ENCODE measurements at places on chromosomes 3 and 15.

DNA sequence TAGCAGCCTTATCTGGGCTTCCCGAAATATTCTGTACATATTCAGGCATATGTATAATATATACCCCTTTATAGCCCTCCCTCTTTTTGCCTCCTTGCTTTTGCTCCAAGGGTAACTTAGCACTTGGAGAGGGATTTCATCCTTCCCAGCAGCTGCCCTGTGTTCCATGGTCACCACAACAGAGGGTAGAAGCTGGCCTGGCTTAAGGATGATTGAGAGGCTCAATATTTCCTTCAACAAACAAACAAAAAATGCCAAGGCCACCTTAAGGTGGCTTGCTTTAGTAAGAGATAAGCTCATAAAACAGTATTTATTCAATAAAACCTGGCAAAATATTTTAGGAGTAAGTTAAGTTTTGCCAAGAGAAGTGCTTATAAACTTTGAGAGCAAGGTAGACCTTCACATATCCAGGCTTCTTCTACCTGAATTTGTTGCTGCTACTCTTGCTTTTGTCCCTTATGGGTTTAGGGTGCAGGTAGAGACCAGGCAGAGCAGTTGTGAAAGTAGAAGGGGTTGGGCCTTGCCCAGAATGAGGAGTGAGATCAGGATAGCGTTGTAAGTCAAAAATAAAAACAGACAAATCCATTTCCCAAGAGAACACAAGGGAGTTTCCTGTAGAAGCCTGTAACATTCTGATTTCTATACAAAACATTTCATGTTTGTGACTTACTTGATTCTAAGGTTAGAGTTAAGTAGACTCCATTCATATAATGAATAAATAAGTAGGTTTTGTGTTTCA, 52.7 kb upstream of the ATOSA start:
- DNase-seq = no peak

- DNase-seq = no peak
Measured at GRCh38 chr15:49313650-49314049, 109.4 kb upstream of the FGF7 start.

GRCh38 chr3:177329854-177330253, 132.6 kb upstream of the TBL1XR1 start:
- no peak for DNase-seq

DNA sequence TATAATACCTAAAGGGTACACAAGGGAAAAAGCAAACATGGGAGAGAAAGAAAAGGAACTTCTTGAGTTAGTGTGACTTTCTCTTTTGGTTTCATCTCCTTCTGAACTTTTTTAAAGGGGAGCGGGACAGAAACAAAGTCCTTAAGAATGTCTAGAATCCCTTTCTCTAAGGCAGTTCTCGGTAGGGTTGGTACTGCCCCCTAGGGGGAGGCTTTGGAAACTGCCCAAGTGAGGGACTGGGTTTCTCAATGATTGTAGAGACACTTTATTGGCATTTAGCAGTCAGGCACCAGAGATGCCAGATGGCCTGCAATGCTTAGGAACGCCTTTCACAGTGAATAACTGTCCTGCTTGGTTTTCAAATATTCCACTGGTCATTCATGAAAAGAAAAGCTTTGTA, 172.7 kb downstream of the WDR72 start:
- DNase-seq = no peak

- no peak for DNase-seq
Measured at GRCh38 chr3:28867836-28868235, 413.0 kb upstream of the RBMS3 start.

GRCh38 chr15:101175401-101175800, 76.4 kb downstream of the CHSY1 start:
- peak; percentile 7 for DNase-seq

GRCh38 chr3:134707908-134708597, 57.2 kb upstream of the KY start:
- DNase-seq = no peak

- peak; percentile 10 for DNase-seq
Measured at GRCh38 chr15:99452728-99453636, 112.8 kb upstream of the MEF2A start.

- peak; percentile 82 for DNase-seq
Measured at GRCh38 chr15:73700041-73700842, 16.1 kb downstream of the CD276 start.

- no peak for DNase-seq
Measured at GRCh38 chr3:78402720-78403119, 1362.8 kb downstream of the ROBO2 start.

DNA sequence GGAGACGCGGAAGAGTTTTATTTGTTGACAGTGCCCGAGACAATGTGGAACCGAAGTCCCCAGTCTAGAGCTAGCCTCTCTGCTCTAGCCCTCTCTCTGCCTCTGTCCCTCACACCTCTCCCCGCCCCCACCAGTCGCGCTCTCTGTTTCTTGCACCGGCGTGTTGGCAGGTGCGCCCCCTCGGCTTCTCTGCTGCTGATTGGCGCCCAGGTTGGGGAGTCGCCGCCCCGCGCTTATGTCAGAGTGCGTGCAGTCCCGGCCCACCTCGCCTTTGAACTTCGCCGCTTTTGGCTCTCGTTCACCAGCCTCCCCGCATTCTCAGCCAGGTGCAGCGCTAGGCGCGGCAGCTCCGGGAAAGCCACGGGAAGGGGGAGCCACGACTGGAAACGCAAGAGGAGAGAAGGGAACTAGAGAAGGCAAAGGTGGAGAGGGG, at the start of gene SOX14:
SOX14 (plus strand) TSS at position 315 of the 433 bp plus-strand sequence. CDS start 470 bp downstream, outside the sequence.
- DNase-seq = no peak

- no peak for DNase-seq
Measured at GRCh38 chr15:85555875-85556617, 175.6 kb downstream of the AKAP13 start.

GRCh38 chr15:58369261-58369701, 62.5 kb upstream of the LIPC start:
- DNase-seq = peak; percentile 48

DNA sequence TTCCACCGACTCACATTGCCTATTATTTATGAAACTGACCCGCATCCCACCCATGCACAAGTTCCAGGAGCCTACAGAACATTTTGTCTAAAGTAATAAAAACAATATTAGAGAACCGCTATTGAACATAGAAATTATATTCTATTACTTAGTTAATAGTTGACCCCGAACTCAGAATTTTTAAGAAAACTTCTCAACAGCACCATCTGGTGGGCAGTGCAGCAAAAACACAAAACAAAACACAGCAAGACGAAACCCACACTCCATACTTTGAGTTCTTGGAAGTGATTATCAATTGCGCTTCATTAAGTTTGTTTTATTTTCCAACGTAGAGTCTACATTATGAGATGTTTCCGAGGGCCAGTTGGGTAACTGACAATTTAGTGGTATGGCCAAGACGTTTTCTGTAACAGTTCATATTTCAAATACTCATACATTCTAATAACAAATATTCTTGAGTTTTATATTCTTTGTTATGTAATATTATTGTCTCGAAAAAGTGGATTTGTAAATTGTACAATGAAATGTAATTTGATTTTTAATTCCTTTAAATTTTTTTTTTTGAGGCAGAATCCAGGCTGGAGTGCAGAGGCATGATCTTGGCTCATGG, 24.0 kb upstream of the C3orf70 start:
- no peak for DNase-seq

DNA sequence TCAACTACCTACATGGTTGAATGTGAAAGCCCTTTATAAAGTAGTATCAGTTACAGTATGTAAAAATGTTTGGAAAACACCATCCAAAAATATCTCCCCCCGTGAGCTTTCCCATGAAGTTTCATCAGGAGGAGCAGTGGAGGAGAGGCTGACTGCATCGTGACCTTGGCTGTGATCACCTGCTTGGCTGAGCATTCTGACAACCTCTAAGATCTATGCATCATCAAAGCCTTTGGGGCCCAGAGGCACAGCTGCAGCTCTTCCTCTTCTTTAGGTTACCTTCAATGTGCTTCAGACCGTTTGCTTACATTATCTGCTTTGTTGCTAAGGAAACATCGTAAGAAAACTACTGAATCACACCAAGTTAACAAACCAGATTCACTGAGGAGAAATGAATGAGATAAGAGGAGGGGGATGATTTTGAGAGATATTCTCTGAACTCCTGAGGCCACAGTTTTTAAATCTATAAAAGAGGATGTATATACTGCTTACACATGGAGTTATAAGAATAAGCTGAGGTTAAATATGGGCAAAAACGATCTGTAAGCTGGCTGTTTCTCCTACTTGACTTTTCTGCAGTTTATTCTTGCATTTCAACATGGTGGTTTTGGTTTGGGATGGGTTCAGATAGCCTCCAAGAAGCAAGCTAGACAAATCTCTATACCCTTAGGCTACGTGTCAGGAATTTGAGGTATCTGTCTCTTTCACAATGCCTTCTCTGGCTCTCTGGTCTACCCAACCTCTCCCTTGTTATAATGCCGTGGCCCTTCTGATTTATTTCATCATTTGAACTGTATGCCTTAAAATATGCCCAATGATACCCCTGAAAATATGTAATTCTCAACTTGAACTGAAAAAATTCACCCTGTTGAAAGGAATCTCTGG, 4.0 kb downstream of the GCSAM start:
- DNase-seq = peak; percentile 52

DNA sequence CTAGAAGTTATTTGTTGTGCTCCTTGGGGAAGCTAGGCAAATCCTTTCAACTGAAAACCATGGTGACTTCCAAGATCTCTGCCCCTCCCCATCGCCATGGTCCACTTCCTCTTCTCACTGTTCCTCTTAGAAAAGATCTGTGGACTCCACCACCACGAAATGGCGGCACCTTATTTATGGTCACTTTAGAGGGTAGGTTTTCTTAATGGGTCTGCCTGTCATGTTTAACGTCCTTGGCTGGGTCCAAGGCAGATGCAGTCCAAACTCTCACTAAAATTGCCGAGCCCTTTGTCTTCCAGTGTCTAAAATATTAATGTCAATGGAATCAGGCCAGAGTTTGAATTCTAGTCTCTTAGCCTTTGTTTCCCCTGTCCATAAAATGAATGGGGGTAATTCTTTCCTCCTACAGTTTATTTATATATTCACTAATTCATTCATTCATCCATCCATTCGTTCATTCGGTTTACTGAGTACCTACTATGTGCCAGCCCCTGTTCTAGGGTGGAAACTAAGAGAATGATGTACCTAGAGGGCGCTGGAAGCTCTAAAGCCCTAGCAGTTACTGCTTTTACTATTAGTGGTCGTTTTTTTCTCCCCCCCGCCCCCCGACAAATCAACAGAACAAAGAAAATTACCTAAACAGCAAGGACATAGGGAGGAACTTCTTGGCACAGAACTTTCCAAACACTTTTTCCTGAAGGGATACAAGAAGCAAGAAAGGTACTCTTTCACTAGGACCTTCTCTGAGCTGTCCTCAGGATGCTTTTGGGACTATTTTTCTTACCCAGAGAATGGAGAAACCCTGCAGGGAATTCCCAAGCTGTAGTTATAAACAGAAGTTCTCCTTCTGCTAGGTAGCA, 657 bp downstream of the PATL2 start:
- no peak for DNase-seq

DNA sequence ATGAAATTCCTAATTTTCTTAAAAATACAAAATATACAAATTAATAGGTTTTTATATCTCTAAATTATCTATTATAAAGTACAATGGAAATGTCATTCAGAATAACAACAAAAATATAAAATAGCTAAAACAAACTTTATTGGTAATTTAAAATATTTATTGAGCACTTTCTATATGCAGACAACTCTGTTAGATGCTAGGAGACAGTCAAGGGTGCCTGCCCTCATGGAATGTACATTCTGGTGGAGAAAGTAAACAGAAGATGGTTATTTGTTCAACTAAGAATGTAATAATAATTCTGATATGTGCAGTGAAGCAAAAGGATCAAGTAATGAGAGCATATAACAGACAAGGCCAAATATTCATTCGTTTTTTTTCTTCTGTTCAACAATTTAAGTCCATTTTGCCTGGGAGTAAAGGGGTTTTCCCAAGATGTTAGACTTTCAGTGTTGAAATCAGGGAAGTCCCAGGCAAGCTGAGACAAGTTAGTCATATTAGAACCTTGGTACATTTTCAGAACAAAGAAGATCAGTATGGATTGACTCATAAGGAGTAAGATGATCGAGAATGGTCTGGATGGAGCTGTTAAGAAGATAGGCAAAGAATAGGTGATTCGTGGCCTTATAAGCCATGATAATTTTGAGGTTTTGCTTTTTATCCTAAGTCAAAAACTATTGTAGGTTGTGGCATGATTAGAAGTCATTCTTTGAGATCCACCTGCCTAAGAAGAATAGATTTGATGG, 150.2 kb upstream of the MLF1 start:
- DNase-seq = no peak

DNA sequence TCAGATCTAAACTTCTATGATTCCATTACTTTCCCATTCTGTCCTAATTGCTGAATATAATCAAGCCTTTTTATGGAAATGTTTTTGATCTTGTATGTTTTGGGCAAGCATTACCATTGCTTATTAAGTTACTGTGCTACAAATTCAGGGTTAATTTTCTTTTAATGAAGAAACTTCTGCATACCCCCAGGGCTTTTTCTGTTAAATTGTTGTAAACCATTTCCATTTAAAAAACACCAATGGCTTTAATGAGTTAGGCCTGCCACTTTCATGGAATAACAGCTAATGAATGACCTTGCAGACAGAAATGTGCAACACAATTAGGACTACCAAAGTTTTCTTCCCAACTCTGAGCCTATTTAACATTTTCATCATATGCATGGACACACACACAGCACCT, 150.0 kb downstream of the DIPK2A start:
- DNase-seq = no peak

GRCh38 chr3:16126634-16127033, 47.8 kb upstream of the GALNT15 start:
- no peak for DNase-seq

- DNase-seq = no peak
Measured at GRCh38 chr3:126137490-126138130, 42.8 kb downstream of the ALDH1L1 start.

- DNase-seq = no peak
Measured at GRCh38 chr3:148631124-148631903, 66.4 kb upstream of the AGTR1 start.

GRCh38 chr15:52180196-52180835, 10.9 kb downstream of the GNB5 start:
- DNase-seq = peak; percentile 83

DNA sequence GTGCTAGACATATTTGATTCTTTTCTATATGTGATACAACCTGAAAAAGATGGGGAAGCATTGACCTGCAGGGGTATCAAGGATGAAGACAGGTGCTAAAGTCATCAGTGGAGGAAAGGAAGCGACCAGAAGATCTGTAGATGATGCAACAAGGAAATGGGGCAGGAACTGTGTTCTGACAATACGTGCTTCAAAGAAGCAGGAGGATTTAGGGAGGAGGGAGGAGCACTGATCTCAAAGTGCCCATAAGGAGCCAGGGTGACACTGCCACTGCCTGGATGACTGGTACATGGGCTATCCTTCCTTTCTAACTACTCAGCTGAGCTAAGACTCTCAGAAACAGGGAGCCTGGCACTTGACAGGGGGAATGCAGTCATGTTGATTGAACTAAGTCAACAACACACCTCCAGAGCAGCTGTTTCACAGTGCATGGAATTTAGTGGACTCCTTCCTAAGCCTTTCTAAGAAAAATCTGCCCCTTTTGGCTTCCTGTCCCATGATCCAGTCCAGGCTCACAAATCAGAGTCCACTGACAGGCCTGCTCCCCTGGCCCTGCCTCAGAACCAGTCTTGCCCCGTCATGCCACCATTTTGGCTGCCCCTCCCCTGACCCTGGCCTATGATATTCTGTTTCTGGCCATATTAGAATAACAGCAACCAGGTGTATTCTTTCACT, 12.0 kb downstream of the LYSMD4 start:
- DNase-seq = peak; percentile 24
